ENCODE measurements at places on chromosomes 1 and 21. TPM values are rescaled to one million over a fixed set of nuclear protein-coding genes. Genes with fewer than 3 reads are reported as not detected.

DNA sequence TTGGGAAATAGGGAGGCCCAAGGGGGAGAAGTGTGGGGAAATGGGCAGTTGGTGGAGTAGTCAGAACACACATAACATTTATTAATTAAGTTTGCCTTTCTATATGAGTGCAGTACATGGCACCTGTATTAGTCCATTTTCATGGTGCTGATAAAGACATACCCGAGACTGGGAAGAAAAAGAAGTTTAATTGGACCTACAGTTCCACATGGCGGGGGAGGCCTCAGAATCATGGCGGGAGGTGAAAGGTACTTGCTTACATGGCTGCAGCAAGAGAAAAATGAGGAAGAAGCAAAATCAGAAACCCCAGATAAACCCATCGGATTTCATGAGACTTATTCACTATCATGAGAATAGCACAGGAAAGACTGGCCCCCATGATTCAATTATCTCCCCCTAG is 1.6 kb upstream of the SLC35A3 start:
- H3K4me1 ChIP-seq, result no peaks in the 10 kb centered on the region
- no peak for DNase-seq
- H3K27ac ChIP-seq, result no peak overlapping the region
- no peaks in the 10 kb centered on the region for H3K36me3 ChIP-seq

DNA sequence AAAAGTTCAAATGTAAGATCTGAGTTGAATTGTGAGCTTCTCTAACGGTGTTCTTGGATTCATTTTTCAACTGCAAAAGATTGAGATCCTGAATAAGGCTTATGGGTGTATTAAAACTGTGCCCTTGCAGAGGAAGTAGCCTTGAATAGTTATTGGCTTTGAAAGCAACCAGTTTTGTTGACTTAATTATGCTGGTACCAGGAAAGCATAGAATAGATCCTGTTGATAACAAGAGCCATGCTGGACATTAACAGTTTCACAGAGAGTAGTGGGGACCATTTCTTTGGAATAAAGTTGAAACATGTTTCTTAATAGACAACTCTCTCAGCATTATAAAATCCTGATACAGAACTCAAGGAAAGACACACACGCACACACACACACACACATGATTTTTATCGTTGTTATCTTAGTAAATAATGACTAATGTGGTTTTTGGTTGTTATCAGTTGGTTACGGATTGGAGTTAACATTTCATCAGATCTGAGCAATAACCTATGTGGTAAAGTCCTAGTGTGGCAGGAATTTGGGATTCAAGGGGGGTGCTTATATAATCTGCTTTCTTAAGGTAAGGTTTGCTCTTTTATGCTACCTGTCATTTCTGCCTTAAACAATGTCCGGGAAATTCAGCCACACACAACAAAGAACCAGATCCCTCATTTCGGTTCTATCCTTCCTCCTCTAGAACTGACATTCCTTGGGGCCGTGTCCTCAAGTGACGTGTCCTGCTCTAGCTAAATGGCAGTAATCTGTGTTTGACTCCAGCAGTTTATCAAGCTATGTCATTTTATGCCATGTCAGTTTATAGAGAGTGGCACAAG is 330.9 kb downstream of the CHRM3 start:
- no peaks in the 10 kb centered on the region for H3K36me3 ChIP-seq
- no peaks in the 10 kb centered on the region for H3K27me3 ChIP-seq
- DNase-seq, result no peak
- H3K4me3 ChIP-seq, result no peak overlapping the region
- H3K27ac ChIP-seq, result no peak overlapping the region

Gene ORC1
- not detected for total RNA-seq

DNA sequence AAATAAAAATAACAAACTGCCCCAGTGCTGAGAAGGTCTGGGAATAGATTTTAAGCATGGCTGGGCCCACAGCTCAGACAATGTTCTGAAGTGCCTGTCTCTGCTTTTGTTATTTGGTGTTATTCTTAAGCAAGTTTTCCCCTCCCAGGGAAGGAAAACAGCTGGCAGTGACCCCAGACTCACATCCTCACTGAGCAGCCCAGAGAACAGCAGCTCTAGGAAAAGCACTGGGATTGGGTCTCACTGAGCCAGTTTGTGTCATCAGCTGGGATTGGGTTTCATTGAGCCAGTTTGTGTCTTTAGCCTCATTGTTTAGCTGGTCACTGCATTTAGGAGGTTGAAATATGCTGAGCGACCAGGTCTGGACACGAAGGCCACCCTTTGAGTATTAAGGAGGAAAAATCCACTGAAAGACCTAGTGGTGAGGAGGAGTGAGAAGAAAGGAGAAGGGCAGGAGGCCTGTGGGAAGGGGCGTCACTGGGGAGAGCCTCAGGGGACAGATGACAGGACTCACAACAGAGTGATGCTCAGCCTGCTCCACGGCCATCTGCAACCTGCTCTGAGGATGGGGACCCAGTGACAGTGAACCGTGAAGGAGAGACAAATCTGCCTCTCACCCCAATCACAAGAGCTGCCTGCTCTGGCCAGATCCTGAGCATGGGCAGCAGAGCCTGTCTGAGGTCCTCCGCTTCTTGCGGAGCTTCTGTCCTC is 103.8 kb downstream of the TOMM20 start:
- H3K36me3 ChIP-seq, result no peaks in the 10 kb centered on the region
- H3K4me1 ChIP-seq, result peaks cover 9% of the 10 kb centered on the region

Gene AADACL4
- total RNA-seq, result not detected

Gene ARHGAP30
- 4.6 TPM for total RNA-seq

GRCh38 chr1:226432586-226433340 is 24.9 kb upstream of the PARP1 start:
- H3K4me3 ChIP-seq, result no peak overlapping the region
- DNase-seq, result no peak
- no peaks in the 10 kb centered on the region for H3K36me3 ChIP-seq
- no peak overlapping the region for H3K27ac ChIP-seq
- no peaks in the 10 kb centered on the region for H3K4me1 ChIP-seq

GRCh38 chr1:87707411-87707810 is 378.7 kb downstream of the LMO4 start:
- no peak overlapping the region for H3K4me3 ChIP-seq
- no peaks in the 10 kb centered on the region for H3K4me1 ChIP-seq
- DNase-seq, result no peak
- no peak overlapping the region for H3K27ac ChIP-seq
- no peaks in the 10 kb centered on the region for H3K27me3 ChIP-seq
- H3K36me3 ChIP-seq, result no peaks in the 10 kb centered on the region

GRCh38 chr1:183761871-183762270 is 43.0 kb upstream of the RGL1 start:
- no peaks in the 10 kb centered on the region for H3K4me1 ChIP-seq
- no peaks in the 10 kb centered on the region for H3K36me3 ChIP-seq
- no peak overlapping the region for H3K27ac ChIP-seq
- H3K27me3 ChIP-seq, result no peaks in the 10 kb centered on the region

- H3K36me3 ChIP-seq, result no peaks in the 10 kb centered on the region
- peaks cover 30% of the 10 kb centered on the region for H3K4me1 ChIP-seq
- H3K4me3 ChIP-seq, result no peak overlapping the region
- DNase-seq, result no peak
- no peak overlapping the region for H3K27ac ChIP-seq
Measured at GRCh38 chr1:2645143-2645542, 12.3 kb upstream of the MMEL1 start.

DNA sequence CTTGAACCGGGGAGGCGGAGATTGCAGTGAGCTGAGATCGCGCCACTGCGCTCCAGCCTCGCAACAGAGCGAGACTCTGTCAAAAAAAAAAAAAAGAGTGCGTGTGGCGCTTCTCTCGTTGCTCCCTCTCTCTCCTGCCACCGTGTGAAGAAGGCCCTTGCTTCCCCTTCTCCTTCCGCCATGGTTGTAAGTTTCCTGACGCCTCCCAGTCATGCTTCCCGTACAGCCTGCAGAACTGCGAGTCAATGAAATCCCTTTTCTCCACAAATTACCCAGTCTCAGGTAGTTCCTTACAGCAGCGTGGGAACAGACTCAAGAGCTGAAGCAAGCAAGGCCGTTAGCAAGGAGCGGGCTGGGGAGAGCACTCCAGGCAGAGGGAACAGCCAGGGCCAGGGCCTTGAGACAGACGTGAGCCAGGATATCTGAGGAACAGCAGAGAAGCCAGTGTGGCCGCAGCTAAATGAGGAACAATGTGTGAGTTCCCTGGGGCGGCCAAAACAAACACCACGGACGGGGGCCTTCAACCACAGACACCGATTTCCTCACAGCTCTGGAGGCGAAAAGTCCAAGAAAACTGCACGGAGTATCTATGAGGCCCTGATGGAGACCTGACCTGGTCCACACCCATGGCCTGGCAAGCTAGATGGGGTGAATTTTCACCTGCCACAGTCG is 54.2 kb upstream of the ETS2 start:
- peaks cover 30% of the 10 kb centered on the region for H3K4me1 ChIP-seq
- peak overlapping the region; percentile 17 for H3K27ac ChIP-seq
- H3K27me3 ChIP-seq, result no peaks in the 10 kb centered on the region
- DNase-seq, result peak; percentile 94
- H3K36me3 ChIP-seq, result no peaks in the 10 kb centered on the region

Gene DNALI1
- total RNA-seq, result 3.9 TPM

GRCh38 chr1:179708434-179709195 is 34.5 kb upstream of the FAM163A start:
- H3K27me3 ChIP-seq, result no peaks in the 10 kb centered on the region
- no peak overlapping the region for H3K27ac ChIP-seq
- peaks cover 15% of the 10 kb centered on the region for H3K4me1 ChIP-seq

DNA sequence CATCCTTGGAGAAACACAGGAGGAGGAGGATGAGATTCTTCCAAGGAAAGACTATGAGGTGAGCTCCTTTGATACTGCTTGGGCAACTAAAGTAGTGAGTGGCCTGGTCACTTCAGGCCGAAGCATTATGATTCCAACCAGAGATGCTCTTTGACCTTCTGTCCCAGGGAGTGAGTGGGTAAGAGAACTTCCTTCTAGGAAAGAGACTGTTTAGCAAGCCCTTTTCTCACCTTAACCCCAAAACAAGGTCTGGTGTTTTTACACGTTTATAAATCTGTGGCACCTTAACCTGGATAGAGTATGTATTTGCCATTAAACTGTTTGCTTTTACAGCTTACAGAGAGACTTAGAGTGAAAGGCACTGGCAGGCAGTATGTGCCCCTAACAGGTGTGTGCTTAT is 1.1 kb downstream of the CLCN6 start:
- peaks cover 29% of the 10 kb centered on the region for H3K36me3 ChIP-seq
- H3K27ac ChIP-seq, result peak overlapping the region; percentile 96
- no peaks in the 10 kb centered on the region for H3K27me3 ChIP-seq
- DNase-seq, result no peak
- peak overlapping the region; percentile 75 for H3K4me3 ChIP-seq

DNA sequence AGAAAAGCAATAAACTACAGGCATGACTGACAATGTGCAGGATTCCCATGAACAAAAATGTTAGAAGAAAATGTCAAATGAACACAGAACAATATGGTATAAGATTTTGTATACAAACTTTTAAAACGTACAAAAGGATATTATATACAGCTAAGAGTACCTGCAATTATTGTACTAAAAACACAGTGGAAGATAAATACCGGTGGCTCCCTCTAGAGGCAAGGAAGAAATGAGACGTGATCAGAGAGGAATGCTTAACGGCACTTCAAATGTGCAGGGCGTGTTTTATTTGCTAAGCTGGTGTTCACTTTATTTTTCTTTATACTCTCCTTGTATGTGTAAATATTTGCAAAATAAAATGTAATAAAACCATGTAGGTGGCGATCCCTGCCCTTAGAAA is 191.8 kb upstream of the SAMSN1 start:
- H3K27ac ChIP-seq, result no peak overlapping the region
- H3K36me3 ChIP-seq, result no peaks in the 10 kb centered on the region
- no peak for DNase-seq
- no peak overlapping the region for H3K4me3 ChIP-seq

DNA sequence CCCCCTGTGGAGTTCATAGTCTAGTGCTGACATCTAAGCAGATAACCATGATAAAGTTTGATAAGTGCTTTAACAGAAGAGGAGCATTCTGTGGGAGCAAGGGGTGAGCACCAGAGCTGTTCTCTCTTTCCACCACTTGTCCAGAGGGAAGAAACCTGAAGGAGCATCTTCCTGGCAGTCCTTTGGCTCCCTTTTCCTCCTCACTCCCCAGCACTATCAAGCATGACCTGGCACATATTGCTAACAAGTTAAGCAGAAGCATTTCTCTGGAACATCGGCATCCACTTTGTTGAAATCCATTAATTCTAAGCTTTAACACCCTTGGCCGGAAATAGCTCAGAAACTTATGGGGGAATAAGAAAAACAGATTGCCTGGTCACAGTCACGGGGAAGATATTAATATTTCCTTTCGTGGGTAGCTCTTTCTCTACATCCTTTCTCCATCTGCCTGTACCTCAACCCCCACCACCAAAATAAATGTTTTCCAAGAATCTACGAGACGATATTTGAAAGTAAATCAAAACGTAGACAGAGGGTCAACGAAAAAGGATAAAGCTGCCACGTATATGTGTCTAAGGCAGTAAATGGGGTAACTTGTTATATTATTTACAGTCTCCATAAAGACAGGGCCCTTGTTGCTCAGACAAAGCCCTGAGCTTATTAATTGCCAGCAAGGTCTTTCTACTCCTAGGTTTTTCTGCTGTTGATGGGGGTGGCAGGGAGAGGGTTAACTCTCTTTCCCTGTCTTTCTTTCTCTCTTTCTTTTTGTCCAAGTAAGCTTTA is 351.4 kb downstream of the NUF2 start:
- no peak overlapping the region for H3K4me3 ChIP-seq
- H3K27me3 ChIP-seq, result no peaks in the 10 kb centered on the region
- no peaks in the 10 kb centered on the region for H3K36me3 ChIP-seq
- no peak for DNase-seq

DNA sequence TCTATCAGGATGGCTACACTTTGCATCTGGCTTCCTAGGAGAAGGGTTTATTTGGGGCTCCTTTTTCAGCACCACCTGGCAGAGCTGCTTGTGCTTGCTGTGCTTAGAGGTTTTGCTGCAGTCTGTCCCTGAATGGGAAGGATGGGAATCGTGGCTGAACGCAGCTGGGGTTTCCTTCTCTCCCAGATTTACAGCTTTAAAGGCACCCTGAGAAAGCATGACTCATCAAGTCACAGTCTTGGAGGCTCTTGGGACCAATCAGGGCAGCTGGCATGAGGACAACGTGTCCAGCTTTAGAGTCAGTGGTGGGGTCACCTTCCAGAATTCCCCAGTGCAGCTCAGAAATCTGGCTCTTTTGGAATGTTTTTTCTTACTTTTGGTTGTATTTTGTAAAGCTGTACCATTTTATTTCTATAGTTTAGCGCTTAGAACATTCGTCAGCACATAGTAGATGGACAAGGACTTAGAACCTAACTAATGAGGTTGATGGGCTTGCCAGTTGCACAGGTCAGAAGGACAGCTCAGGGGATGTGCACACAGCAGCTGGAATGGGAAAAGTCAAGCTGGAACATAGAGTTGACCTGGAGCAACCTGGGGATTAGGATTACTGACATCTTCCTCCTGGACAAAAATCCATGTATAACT is 222.6 kb downstream of the PRDM2 start:
- no peaks in the 10 kb centered on the region for H3K4me1 ChIP-seq
- no peak overlapping the region for H3K27ac ChIP-seq
- H3K36me3 ChIP-seq, result no peaks in the 10 kb centered on the region

GRCh38 chr1:31239653-31240241 is at the start of gene NKAIN1:
TSS of gene NKAIN1 (minus strand) at chr1:31239887. CDS start at chr1:31239547, 340 bp downstream.
- H3K27ac ChIP-seq, result no peak within 1 kb of the TSS
- H3K4me3 ChIP-seq, result peak within 1 kb of the TSS; percentile 38
- peaks cover 6% of the 10 kb centered on the region for H3K27me3 ChIP-seq
- no peak for DNase-seq
- H3K4me1 ChIP-seq, result no peaks in the 10 kb centered on the region

Gene SYT2
- not detected for total RNA-seq
